ENCODE measurements at places on chromosomes 1 and 21. TPM values are rescaled to one million over a fixed set of nuclear protein-coding genes. Genes with fewer than 3 reads are reported as not detected.

Gene JMJD4
- 38.8 TPM for total RNA-seq

Gene DPM3
- total RNA-seq: 81.1 TPM

Gene C1orf115
- total RNA-seq: 32.1 TPM

Gene KCND3
- total RNA-seq: 6.9 TPM

Gene AUNIP
- total RNA-seq: not detected

Gene RIMKLA
- total RNA-seq: 2.2 TPM

Gene FMOD
- total RNA-seq: 121 TPM

Gene KISS1
- total RNA-seq: not detected

Gene ZNF362
- total RNA-seq: 14.9 TPM

- no peaks in the 10 kb centered on the region for H3K27me3 ChIP-seq
- H3K27ac ChIP-seq: peak overlapping the region; percentile 6
- H3K4me3 ChIP-seq: no peak overlapping the region
- peaks cover 5% of the 10 kb centered on the region for H3K36me3 ChIP-seq
Observed at GRCh38 chr1:32332290-32333079, 3.5 kb downstream of the MARCKSL1 start.

- H3K4me3 ChIP-seq: no peak overlapping the region
- H3K27ac ChIP-seq: no peak overlapping the region
- H3K4me1 ChIP-seq: no peaks in the 10 kb centered on the region
- no peaks in the 10 kb centered on the region for H3K27me3 ChIP-seq
- DNase-seq: no peak
- no peaks in the 10 kb centered on the region for H3K36me3 ChIP-seq
Observed at GRCh38 chr1:87950369-87950768, 621.7 kb downstream of the LMO4 start.

DNA sequence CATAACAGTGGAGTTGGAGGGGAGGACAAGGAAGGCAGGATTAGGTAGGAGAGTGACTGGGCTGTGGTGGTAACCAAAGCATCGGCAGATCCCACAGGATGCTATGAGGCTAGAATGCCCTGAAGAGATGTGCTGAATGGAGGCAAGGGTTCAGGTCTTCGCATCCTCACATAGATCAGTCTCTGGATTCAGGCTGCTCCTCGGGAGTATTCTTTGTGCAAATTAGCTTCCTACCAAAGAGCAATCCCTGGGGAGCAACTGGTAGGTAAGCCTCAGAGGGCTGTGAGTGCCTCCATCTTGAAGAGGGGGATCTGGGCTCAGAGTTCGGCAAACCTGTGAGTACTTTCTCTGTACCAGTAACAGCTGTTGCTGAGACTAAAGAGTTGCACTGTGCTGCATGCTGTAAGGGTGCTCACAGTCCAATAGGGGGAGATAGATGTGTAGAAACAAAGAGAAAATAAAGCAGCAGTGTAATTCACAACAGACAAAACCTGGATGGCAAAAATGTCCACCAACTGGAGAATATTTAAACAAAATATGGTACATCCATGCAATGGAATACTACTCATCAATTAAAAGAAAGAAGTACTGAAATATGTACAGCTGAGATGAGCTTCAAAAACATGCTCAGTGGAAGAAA is 322.4 kb upstream of the DEPDC1 start:
- H3K27ac ChIP-seq: no peak overlapping the region
- no peak overlapping the region for H3K4me3 ChIP-seq
- no peaks in the 10 kb centered on the region for H3K27me3 ChIP-seq

DNA sequence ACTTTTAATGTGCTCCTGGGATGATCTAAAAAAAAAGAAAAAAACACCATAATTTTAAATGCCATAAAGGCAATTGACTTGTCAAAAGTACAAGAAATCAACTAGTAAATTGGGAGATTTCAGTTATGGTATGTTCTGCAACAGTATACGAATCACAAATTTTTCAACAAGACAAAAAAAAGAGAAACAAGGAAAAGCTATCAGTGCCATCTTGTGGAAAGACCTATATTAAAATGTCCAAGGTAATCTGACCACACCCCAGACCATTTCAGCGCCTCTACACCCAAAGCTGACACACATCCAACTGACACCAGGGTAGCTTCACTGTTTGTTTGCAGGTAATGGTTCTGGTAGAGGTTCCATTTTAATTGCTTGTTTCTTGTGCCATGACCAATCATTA is 5.0 kb upstream of the DUSP23 start:
- no peaks in the 10 kb centered on the region for H3K36me3 ChIP-seq
- DNase-seq: no peak
- no peaks in the 10 kb centered on the region for H3K4me1 ChIP-seq
- H3K27me3 ChIP-seq: no peaks in the 10 kb centered on the region

DNA sequence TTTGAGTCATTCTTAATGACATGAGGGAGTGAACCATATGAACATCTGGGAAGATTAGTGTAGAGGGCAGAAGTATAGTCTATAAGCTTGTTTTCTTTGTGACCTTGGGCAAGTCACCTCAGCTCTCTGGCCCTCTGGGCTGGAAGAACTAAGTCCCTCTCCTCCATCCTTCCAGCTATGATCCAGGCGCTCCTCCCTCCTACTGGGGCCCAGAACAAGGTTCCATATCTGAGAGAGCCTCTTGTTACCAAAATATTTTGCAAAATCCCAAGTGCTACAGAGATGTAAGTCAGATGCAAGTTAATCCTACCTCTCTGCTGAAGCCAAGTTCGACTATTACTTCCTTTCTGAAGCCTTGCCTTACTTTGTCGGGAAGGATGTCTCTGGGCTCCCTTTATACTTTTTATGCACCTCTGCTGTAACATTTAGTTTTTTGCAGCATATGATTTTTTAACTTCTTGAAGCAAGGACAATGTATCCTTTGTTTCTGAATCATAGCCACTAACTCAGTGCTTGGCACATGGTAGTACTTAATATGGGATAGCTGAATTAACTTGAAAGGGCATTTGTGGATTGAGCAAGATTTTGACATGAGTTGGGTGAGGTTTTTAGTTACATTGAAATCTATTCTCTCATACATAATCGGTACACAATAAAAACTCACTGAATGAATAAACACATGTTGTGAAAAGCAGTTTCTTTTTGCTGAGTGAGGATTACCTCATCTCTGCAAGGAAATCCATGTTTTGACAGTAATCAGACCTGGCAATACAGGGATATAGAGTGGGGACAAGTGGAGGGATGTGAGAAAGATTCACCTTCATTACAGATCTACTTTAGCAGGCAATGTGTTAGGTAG is 54.7 kb upstream of the BEND5 start:
- DNase-seq: no peak
- no peak overlapping the region for H3K4me3 ChIP-seq
- H3K27ac ChIP-seq: no peak overlapping the region
- no peaks in the 10 kb centered on the region for H3K4me1 ChIP-seq
- H3K36me3 ChIP-seq: no peaks in the 10 kb centered on the region

- H3K27ac ChIP-seq: no peak overlapping the region
- H3K4me1 ChIP-seq: no peaks in the 10 kb centered on the region
- DNase-seq: no peak
- H3K27me3 ChIP-seq: no peaks in the 10 kb centered on the region
- no peak overlapping the region for H3K4me3 ChIP-seq
Observed at GRCh38 chr1:11170102-11170501, 19.1 kb upstream of the ANGPTL7 start.

DNA sequence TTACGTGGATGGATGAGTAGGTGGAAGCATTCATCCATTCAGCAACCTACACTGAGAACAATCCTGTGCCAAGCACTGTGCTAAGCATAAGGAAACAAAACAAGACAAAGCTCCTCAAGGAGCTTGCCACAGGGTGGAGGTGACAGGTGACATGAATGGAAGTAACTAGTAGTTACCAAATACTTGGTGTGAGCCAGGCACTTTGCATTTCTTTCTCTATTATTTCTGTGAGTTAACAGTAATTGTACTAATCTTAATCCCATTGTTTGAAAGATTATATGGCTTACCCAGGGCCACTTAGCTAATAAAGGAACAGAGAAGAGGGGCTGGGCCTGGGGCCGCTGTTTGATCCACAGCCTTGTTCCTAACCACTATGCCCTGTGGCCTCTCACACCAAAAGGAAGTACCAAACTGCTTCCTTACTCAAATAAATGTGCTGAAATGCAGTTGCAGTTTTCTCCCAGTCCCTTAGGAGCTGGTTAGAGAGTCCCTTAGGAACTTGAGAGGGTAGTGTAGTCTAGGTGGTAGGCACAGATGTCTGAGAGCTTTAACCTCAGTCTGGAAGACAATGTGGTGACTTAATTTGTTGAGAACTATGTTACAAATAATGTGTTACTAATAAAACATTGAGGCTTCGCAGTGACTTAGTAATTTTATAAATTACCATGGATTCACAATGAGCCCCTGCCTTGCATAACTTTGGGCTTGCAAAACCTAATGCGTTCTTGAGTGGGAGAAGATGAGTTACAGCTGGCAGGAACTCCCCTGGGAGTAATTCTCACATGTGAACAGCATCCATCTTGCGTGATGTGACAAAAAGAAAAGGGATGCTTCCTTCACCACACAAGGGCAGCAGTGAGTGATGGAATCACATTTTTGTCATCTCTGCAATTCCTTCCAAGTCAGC is 69.8 kb downstream of the MPZL1 start:
- H3K36me3 ChIP-seq: no peaks in the 10 kb centered on the region
- H3K27me3 ChIP-seq: no peaks in the 10 kb centered on the region
- H3K27ac ChIP-seq: peak overlapping the region; percentile 11

DNA sequence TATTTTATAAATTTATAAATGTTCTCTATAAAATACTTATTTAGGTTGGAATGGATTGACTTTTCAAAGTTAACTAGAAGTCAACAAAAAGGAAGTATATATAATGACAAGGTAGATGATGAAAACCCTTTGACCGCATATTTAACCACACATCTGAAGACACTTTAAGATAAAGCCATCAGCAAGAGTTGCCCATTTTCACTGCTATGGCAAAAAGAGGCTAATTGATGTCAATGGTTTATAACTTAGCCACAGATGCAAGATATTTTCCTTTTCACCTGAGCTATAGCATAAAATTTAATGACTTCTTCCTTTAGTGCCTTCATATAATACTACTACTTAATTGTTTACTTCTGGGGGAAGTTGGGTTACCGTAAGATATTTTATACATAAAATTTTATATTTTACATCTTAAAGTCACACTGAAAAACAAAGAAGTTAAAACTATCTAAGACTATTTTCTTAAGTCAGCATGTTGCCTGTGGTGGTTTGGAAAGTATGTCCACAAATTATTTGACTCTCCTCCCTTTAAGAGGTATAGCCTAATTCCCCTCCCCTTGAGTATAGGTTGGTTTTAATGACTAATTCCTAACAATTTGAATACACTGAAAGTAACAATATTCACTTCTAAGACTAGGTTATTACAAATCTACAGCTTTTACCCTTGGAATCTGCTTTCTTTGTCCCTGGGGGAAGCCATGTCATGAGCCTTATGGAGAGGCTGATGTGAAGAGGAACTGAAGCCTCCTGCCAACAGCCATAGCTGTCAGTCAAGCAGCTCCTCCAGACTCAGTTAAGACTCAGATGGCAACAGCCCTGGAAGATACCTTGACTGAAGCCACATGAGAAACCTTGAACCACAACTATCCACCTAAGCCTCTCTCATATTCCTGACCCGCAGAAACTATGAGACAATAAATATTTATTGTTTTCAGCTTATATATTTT is 40.3 kb upstream of the LRRC8B start:
- no peak for DNase-seq
- no peaks in the 10 kb centered on the region for H3K36me3 ChIP-seq
- H3K27me3 ChIP-seq: no peaks in the 10 kb centered on the region
- H3K27ac ChIP-seq: no peak overlapping the region
- H3K4me3 ChIP-seq: no peak overlapping the region
- H3K4me1 ChIP-seq: no peaks in the 10 kb centered on the region

DNA sequence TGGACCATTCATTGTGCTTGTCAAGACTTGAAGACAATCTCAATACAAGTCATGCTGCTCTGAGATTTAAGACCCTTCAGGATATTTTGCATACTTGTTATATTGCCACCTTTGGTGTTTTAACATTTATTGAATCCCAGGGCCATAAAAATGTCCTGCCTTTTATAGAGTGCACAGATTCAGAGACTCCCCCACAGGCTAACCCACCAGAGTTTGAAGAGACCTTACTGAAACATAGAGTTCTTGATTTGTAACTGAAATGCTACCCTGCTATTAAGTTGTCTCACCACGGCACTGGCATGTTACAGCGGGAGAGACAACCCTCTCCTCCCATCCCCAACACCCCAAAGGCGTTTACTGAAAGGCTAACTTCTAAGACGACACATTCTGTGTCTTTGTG is 313.9 kb upstream of the USP24 start:
- H3K27me3 ChIP-seq: no peaks in the 10 kb centered on the region
- H3K4me3 ChIP-seq: no peak overlapping the region
- H3K4me1 ChIP-seq: no peaks in the 10 kb centered on the region

- no peak for DNase-seq
- H3K4me1 ChIP-seq: peaks cover 12% of the 10 kb centered on the region
- no peaks in the 10 kb centered on the region for H3K36me3 ChIP-seq
- no peaks in the 10 kb centered on the region for H3K27me3 ChIP-seq
- H3K4me3 ChIP-seq: no peak overlapping the region
Observed at GRCh38 chr21:16179773-16180172, 450.0 kb downstream of the USP25 start.

GRCh38 chr1:204924013-204924759 is 53.5 kb downstream of the NFASC start:
- no peaks in the 10 kb centered on the region for H3K36me3 ChIP-seq
- H3K4me3 ChIP-seq: no peak overlapping the region
- no peaks in the 10 kb centered on the region for H3K4me1 ChIP-seq
- no peak overlapping the region for H3K27ac ChIP-seq

DNA sequence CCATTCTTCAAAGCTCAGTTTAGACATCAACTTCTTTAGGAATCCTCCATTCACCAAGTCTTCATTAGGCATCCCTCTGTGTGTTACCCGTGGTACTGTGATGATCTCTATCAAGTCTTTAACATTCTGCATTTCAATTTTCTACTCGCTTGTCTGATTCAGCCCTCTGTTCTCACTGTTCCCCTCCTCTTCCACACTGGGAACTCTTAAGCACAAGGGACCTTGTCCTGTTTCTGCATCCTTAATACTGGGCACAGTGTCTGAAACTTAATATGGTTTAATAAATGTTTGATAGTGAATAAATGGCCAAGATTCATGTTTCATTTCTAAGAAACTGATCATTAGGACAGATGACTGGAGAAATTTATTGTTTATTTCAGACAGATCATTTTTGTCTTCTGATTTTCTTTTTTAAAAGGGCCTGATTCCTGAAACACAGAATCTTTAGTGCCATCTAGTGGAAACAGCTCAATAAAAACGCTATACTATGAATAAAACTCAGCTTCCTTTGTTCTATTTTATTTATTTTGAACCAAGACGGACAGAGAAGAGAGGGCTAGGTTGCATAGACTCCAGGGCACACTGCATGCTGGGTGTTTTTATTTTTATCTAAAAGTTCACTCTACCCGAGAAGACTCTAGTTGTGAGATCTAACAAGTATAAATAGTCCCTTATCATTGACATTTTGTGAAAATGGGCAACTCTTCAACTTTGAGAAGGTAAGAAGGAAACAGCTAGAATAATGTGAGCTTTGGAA is 7.0 kb upstream of the TRIM45 start:
- no peaks in the 10 kb centered on the region for H3K36me3 ChIP-seq
- H3K27ac ChIP-seq: peak overlapping the region; percentile 39
- H3K27me3 ChIP-seq: no peaks in the 10 kb centered on the region
- H3K4me3 ChIP-seq: no peak overlapping the region
- no peaks in the 10 kb centered on the region for H3K4me1 ChIP-seq

All from tibial nerve (tissue), 4 donors.